ENCODE measurements at places on chromosomes 4 and X. TPM values are rescaled to one million over a fixed set of nuclear protein-coding genes. Genes with fewer than 3 reads are reported as not detected.

DNA sequence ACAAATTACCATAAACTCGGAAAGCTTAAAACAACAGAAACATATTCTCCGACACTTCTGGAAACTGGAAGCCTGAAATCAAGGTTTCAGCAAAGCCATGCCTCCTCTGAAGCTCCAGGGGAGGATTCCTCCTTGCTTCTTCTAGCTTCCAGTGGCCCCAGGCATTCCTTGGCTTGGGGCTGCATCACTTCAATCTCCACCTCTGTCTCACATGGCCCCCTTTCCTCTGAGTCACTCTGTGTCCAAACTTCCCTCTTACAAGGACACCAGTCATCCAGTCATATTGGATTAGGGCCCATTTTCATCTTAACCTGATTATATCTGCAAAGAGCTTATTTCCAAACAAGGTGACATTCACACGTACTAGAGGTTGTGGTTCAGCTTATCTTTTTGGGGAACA is 17.3 kb downstream of the PARM1 start:
- no peaks in the 10 kb centered on the region for H3K36me3 ChIP-seq
- H3K27ac ChIP-seq = no peak overlapping the region
- DNase-seq = no peak
- H3K4me1 ChIP-seq = no peaks in the 10 kb centered on the region
- H3K27me3 ChIP-seq = no peaks in the 10 kb centered on the region
- no peak overlapping the region for H3K4me3 ChIP-seq

GRCh38 chr4:14168919-14169318 is 541.4 kb upstream of the BOD1L1 start:
- H3K27me3 ChIP-seq = peaks cover 1% of the 10 kb centered on the region
- H3K27ac ChIP-seq = no peak overlapping the region
- H3K36me3 ChIP-seq = no peaks in the 10 kb centered on the region
- H3K4me3 ChIP-seq = no peak overlapping the region
- peaks cover 20% of the 10 kb centered on the region for H3K4me1 ChIP-seq

DNA sequence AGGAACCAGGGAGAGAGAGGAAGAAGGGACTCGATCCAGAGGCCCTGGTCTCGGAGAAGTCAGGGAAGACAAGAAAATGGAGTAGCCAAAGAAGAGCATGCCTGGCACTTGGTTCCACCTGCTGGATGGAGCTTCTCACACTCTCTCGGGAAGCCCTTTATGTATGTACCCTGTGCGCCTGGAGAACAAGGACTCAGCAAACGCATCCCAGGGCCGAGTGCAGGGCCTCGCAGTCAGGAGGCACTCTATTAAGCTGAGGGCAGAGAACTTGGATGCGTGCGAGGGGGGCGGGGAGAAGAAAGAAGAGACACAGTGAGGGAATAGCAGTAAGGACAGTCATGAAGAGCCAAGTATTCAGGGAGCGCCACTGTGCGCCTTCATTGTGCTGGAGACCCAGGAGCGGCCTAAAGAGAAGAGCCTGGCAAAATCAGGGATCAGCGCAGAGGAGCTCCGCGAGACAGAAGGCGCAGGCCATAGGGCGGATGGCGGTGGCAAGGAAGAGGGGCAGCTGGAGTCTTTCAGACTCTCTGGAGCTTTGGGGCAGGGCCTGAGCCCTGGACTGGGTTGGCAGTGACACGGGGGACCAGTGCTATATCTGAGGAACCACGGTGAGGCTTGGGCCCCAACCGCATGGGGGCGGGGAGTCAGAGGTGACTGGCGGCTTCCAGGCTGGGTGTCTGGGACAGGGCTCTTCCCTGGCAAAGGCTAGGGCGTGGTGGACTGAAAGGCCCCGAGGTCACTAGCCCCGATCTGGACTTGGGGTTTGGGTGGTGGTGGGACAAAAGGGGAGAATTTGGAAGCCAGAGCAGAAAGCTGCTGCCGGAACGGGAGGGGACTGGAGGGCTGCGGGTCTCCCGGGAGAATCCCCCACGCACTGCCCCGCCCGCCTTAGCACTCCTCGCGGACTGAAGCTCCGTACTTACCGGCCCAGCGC is 1.9 kb upstream of the SEPTIN6 start:
- DNase-seq = no peak
- H3K27ac ChIP-seq = no peak overlapping the region
- no peak overlapping the region for H3K4me3 ChIP-seq
- H3K27me3 ChIP-seq = no peaks in the 10 kb centered on the region
- no peaks in the 10 kb centered on the region for H3K36me3 ChIP-seq
- H3K4me1 ChIP-seq = peaks cover 21% of the 10 kb centered on the region

- no peak overlapping the region for H3K4me3 ChIP-seq
- no peak for DNase-seq
- H3K36me3 ChIP-seq = peaks cover 8% of the 10 kb centered on the region
- peaks cover 26% of the 10 kb centered on the region for H3K4me1 ChIP-seq
Measured at GRCh38 chr4:3085948-3086670, 11.6 kb downstream of the HTT start.

DNA sequence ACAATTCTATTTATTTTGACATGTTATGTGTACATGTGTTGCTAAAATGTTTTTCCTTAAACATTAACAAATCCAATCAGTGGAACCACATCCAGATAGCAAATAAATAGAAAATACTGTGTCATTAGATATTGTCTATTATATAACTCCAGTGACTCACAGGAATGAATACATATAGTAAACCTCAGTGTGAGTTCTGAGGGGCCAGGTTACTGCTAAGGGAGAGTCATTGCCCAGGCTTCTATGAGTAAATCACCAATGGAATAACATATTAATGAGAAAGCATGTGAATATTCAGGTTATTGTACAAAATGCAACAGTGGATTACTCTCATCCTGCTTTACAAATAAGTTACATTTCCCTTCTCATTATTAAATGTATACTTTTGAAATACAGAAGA is 27.2 kb downstream of the TACR3 start:
- H3K27ac ChIP-seq = no peak overlapping the region
- no peaks in the 10 kb centered on the region for H3K4me1 ChIP-seq
- H3K36me3 ChIP-seq = no peaks in the 10 kb centered on the region
- H3K4me3 ChIP-seq = no peak overlapping the region
- H3K27me3 ChIP-seq = peaks cover 2% of the 10 kb centered on the region

DNA sequence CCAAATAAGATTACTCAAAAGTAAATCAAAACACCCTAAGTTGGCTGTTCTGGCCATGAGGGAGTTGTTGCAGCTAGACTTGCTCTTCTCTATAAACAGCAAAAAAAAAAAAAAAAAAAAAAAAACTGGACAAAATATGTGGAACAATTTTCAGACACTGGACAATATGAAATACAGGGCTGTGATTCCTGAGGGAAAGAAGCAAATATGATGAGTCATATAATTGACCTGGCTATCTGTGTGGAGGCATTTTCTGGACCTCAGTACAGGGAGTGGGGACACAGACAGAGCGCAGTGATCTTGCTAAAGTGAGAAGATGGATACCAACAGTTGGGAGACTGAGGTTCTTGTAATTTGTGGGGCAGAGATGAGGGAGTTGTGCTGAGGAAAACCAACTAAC is 192.0 kb upstream of the HAND2 start:
- no peaks in the 10 kb centered on the region for H3K36me3 ChIP-seq
- H3K27ac ChIP-seq = no peak overlapping the region
- H3K4me3 ChIP-seq = no peak overlapping the region
- DNase-seq = no peak
- H3K4me1 ChIP-seq = no peaks in the 10 kb centered on the region

GRCh38 chrX:103248553-103248952 is 6.4 kb downstream of the TCEAL8 start:
- H3K27ac ChIP-seq = no peak overlapping the region
- H3K36me3 ChIP-seq = peaks cover 4% of the 10 kb centered on the region
- H3K4me3 ChIP-seq = no peak overlapping the region
- no peaks in the 10 kb centered on the region for H3K27me3 ChIP-seq

DNA sequence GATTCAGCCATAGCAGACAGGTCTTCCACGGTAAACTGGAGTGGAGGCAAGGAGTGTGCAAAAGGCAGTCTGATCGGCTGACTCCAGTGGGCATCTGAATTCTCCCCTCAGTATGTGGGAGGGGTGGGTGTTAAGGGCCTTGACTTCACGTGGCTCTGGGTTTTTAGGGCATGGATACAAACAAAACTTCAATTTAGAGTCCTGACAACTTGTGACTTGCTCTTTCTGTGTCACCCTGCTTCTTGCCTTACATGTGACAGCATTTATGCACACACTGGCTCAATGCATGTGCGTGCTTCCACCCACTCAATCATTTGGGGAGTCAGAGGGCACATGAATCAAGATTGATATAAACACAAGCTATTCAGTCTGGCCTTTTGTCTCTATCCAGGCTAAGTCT is 17.5 kb downstream of the PLP1 start:
- no peaks in the 10 kb centered on the region for H3K36me3 ChIP-seq
- no peak for DNase-seq
- peaks cover 21% of the 10 kb centered on the region for H3K4me1 ChIP-seq
- H3K27ac ChIP-seq = no peak overlapping the region
- no peak overlapping the region for H3K4me3 ChIP-seq

- DNase-seq = peak; percentile 93
- H3K27me3 ChIP-seq = no peaks in the 10 kb centered on the region
- H3K4me1 ChIP-seq = peaks cover 19% of the 10 kb centered on the region
- peaks cover 5% of the 10 kb centered on the region for H3K36me3 ChIP-seq
Measured at GRCh38 chrX:56995271-56995994, at the start of gene SPIN3. Gene SPIN3, minus strand, starts transcription at chrX:56995541. Its CDS starts 594 bp downstream, at chrX:56994947.

- peak overlapping the region; percentile 90 for H3K27ac ChIP-seq
- peaks cover 79% of the 10 kb centered on the region for H3K4me1 ChIP-seq
- peaks cover 2% of the 10 kb centered on the region for H3K36me3 ChIP-seq
- no peak for DNase-seq
Measured at GRCh38 chr4:13920901-13921300, 293.4 kb upstream of the BOD1L1 start.

DNA sequence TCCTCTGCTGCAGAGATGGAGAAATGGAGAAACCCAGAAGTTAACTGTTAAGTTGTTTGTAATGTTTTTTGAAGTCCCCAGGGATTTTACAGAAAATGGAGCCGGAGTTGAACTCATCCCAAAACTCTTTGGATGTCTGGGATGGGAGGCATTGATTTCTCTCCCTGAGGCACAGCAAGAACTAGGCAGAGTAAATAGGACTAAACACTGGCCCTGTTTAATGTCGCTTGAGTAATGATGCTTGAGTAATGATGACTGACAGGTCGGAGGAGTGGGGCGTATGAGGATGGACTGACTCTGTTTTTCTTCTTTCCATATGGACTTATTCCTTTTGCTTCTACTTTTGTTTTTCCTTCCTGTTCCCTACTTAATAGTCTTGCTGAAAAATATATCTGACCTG is 69.9 kb downstream of the ARHGAP10 start:
- peaks cover 7% of the 10 kb centered on the region for H3K36me3 ChIP-seq
- DNase-seq = no peak
- H3K4me1 ChIP-seq = peaks cover 82% of the 10 kb centered on the region
- no peak overlapping the region for H3K4me3 ChIP-seq
- H3K27me3 ChIP-seq = no peaks in the 10 kb centered on the region

DNA sequence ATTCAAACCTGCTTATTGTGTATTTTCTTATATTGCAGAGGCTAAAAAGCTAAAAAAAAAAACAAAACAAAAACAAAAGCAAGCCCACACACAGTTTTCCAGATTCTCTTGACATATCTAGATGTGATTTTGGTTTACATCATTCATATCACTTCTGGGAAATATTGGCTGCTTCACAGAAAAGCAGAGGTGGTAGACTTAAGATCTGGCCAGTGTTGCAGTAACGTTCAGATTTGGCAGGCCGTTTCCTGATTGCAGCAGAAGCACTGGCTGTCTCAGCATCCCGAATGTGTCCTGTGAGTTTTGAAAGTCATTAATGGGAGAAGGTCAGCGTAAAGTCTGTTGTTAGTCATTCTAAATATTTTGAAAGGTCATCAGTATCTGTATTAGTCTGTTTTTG is 2062.0 kb downstream of the ARAP2 start:
- H3K27me3 ChIP-seq = no peaks in the 10 kb centered on the region
- H3K27ac ChIP-seq = no peak overlapping the region
- H3K4me3 ChIP-seq = no peak overlapping the region
- H3K4me1 ChIP-seq = peaks cover 8% of the 10 kb centered on the region
- H3K36me3 ChIP-seq = no peaks in the 10 kb centered on the region

GRCh38 chr4:168784786-168785461 is 225.1 kb downstream of the CBR4 start:
- peak overlapping the region; percentile 50 for H3K4me3 ChIP-seq
- peaks cover 86% of the 10 kb centered on the region for H3K4me1 ChIP-seq
- peak overlapping the region; percentile 87 for H3K27ac ChIP-seq
- peaks cover 11% of the 10 kb centered on the region for H3K36me3 ChIP-seq
- H3K27me3 ChIP-seq = no peaks in the 10 kb centered on the region

- no peaks in the 10 kb centered on the region for H3K27me3 ChIP-seq
- DNase-seq = no peak
- H3K4me1 ChIP-seq = no peaks in the 10 kb centered on the region
- no peak overlapping the region for H3K4me3 ChIP-seq
- H3K36me3 ChIP-seq = peaks cover 18% of the 10 kb centered on the region
Measured at GRCh38 chr4:5524446-5525299, 183.7 kb downstream of the EVC2 start.

DNA sequence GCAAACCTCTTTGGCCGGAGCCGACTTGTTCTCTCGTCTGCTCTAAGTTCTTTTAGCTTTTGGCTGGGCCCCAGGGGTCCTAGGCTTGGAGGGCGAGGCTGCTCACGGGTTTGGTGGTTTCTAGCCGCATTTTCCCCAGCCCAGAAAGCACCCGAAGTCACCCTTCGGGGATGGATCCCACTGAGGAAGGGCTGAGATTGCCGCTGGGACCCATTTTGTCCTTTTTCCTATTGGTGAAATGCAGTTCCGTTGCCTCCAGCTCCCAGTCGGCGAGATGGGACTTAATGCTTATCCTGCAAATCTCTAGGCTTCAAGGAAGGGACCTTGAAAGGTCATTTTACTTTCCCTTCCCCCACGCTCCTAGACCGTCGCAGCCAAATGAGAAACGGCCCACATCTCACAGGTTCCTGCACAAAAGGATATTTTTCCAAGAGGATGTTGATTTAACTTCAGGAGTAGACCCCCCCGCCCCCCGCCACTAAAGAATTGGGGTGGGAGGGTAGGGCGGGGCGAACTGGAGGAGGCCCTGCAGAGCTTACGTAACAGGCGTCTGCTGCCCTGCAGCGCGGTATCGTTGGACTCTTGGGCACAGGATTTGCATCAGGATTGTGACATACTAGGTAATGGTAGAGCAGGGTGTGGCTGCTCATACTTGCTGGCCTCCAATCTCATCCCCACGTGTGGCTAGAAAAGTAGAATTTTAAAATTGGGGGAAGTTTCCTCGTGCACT is 564 bp downstream of the PGK1 start:
- H3K27ac ChIP-seq = peak overlapping the region; percentile 90
- H3K27me3 ChIP-seq = no peaks in the 10 kb centered on the region
- DNase-seq = no peak
- peaks cover 3% of the 10 kb centered on the region for H3K36me3 ChIP-seq
- peak overlapping the region; percentile 88 for H3K4me3 ChIP-seq

The MAGEA2B gene
- not detected for total RNA-seq

The TLL1 gene
- 2.1 TPM for total RNA-seq

The CLCN4 gene
- total RNA-seq = 2.2 TPM

The PNMA6F gene
- not detected for total RNA-seq

The FAM47B gene
- not detected for total RNA-seq

The MAOB gene
- 3.2 TPM for total RNA-seq

The PCGF3 gene
- total RNA-seq = 55.4 TPM

The LNX1 gene
- 2.3 TPM for total RNA-seq

The PASD1 gene
- total RNA-seq = not detected

The GC gene
- total RNA-seq = not detected

The TMEM255A gene
- 0.15 TPM for total RNA-seq

All from chondrocyte (in vitro differentiated cells).